Left ventricle myocardium inferior (tissue), 1 donor: ENCODE measurements at places on chromosomes 7 and 10. TPM values are rescaled to one million over a fixed set of nuclear protein-coding genes. Genes with fewer than 3 reads are reported as not detected.

DNA sequence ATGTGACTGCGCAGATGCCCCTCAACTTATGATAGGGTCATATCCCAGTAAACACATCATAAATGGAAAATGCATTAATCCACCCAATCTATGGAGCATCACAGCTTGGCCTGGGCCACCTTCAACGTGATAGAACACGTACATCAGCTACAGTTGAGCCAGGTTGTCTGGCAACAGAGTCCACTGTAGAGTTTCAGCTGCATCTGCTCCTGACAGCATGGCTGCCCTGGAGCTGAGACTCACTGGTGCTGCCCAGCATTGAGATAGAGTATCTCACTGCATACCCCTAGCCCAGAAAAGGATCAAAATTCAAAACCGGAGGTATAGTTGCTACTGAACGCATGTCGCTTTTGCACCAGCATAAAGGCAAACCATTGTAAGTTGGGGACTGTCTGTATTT is 437.7 kb upstream of the MKI67 start:
- no peak for DNase-seq

- DNase-seq: no peak
These were observed 518.3 kb downstream of the PLXDC2 start for GRCh38 chr10:20334559-20334958.

DNA sequence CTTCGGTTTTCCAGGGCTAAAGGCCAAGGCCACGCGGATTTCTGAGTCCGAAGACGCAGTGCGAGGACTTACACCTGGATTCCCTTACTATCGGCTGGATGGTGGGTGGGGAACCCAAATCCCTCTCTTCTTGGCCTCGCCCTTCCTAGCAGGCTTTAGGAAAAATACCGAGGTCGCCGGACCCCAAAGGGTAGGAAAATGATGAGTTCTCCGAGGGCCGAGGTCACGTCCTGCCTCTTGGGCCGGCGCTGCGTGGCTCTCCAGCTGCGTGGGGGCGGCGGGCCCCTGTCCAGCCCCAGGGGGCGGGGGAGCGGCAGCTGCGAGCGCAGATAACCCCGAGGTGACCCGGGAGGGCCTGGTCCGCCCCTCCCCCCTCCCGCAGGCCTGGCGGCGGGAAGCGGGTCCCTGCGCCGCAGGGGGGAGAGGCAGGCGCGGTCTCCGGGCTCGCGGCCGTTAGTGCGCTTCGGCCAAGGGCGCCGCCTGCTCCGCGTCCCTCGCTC is 805 bp upstream of the HMX3 start:
- no peak for DNase-seq

DNA sequence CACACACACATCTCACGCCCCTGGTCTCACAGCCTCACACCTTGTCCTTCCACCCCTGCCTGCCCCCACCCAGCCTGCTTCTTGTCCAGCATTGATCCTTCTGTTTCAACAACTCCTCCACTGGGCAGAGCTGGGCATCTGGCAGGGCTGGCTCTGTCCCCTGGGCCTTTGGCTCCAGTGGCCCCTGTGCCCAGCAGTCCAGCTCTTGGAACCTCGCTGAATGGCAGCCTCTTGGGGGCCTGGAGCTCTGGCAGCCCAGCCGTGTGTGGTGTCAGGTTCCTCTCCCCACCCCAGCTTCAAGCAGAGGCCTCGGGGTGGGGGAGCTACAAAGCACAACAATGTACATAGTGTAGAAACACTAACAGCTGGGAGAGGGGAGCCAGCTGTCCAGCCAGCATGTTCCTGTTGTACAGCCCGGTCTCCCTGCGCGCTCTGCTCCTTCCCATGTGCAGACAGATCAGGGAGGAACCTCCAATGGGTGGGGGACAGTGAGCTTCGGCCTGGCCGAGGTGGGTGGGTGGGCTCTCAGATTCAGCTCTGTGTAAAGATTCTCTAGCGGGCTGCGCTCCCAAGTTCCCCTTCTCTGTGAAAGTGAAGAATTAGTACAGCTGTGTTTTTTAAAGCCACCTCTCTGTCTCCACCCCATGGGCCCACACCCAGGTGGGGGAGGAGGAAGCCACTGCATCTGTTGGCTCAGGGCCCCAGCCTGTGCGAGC is 19.4 kb downstream of the ZMIZ2 start:
- DNase-seq: peak; percentile 82

DNA sequence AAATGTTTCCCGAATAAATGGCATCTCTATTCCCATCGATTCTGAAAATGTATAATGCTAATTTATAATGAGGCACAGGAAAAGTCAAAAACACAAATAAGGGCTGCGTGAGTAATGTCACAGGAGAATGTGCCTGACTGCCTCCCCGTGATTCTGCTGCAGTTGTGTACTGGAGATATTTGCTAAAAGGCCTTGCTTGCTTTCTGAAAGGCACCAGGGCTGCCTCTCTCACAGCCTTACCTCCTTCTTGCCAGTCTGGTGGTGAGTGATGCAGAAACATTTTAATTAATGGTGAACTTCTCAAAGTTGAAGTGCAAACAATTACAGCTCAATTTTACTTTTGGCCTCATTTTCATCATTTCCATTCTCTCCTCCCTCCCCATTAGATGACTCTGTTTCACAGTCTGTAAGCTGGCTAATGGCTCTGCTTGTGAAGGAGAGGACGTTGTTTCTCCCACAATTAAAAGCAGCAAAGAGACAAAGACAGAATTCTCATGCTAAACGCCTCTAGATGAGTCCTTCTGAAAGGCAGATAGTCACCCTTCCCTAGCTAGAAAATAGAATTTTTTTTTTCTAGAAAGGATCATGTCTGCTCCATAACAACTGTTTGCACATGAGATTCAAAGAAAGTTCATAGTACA is 377.6 kb downstream of the MDFIC start:
- no peak for DNase-seq

- DNase-seq: no peak
These were observed 291.5 kb downstream of the SDK1 start for GRCh38 chr7:3592401-3593134.

SPDYE11 gene
- total RNA-seq: not detected

MORN4 gene
- 13.9 TPM for total RNA-seq

TMEM213 gene
- total RNA-seq: not detected

TMEM176A gene
- 18.5 TPM for total RNA-seq

SPDYE16 gene
- total RNA-seq: 0.22 TPM

NOD1 gene
- 7.0 TPM for total RNA-seq
